ENCODE measurements at places on chromosomes 2 and 18. TPM values are rescaled to one million over a fixed set of nuclear protein-coding genes. Genes with fewer than 3 reads are reported as not detected.

The R3HDM1 gene
- 11.3 TPM for total RNA-seq

The CNOT9 gene
- 70.3 TPM for total RNA-seq

The TRIM43 gene
- total RNA-seq: not detected

The PCARE gene
- not detected for total RNA-seq

The PAX8 gene
- 2.1 TPM for total RNA-seq

The CXCR4 gene
- total RNA-seq: 17.2 TPM

The EN1 gene
- not detected for total RNA-seq

The CERKL gene
- not detected for total RNA-seq

The STEAP3 gene
- total RNA-seq: 27.2 TPM

The TXNDC2 gene
- total RNA-seq: not detected
